ENCODE measurements at places on chromosomes 7 and 10.
A peak's percentile ranks its signal among the peaks of the same experiment; 100 is the strongest.

DNA sequence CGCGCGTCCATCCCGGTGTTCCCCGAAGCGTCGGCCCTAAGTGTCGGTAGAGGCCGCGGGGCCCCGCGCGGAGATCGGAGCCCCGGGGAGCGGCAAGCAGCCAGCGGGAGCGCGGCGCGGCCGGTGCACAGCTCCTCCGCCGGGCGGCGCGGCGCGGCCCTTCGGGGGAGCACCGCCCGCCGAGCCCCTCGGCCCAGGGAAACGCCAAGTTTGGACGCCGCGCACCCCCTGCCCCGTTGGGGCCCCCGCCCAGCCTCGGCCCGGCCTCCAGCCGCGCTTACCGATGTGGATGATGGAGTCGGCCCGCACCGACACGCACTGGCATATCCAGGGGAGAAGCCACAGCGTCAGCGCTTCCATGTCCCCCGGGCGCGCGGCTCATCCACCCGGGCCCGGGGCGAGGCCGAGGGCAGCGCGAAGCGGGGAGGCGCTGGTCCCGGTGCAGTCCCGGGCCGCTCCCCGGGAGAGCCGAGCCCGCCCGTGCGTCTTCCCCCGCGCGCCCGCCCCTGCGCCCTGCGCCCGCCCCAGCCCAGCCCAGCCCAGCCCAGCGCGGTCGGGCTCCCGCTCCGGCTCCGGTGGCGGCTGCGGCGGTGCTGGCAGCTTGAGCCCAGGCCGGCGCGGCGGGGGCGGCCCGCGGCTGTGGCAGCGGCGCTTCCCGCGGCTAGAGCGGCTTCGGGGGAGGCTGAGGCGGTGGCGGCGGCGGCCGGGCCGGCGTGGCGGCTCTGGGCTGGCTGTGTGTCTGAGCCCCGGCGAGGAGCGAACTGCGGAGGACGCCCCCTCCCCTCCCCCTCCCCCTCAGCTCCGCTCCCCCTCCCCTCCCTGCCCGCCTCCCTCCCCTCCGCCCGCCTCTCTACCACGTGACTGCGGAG is at the start of gene GRID1:
GRID1 (minus strand) TSS at position 763 of the 869 bp plus-strand sequence.
- no peak for DNase-seq

GRCh38 chr10:124688386-124688785 is 55.8 kb downstream of the FAM53B start:
- DNase-seq = no peak

GRCh38 chr7:18356191-18356645 is 139.3 kb upstream of the HDAC9 start:
- peak; percentile 20 for DNase-seq

DNA sequence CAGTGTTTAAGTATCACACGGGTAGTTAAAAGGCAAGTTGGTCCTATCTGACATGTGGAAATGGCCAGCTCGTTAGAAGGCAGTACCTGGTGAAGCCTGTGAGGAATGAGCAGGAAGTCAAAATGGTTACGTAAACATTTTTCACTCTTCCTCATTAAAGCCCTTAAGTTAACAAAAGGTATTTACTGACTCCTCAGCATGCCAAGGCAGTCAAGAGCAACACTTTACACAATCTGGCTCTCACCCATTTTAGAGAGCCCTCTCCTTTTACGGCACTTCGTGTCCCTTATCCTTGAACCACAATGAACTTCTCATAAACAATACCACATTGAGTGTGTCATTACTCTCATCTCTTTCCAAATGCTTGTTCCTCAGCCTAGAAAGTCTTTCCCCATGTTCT is 11.0 kb upstream of the RSBN1L start:
- no peak for DNase-seq

DNA sequence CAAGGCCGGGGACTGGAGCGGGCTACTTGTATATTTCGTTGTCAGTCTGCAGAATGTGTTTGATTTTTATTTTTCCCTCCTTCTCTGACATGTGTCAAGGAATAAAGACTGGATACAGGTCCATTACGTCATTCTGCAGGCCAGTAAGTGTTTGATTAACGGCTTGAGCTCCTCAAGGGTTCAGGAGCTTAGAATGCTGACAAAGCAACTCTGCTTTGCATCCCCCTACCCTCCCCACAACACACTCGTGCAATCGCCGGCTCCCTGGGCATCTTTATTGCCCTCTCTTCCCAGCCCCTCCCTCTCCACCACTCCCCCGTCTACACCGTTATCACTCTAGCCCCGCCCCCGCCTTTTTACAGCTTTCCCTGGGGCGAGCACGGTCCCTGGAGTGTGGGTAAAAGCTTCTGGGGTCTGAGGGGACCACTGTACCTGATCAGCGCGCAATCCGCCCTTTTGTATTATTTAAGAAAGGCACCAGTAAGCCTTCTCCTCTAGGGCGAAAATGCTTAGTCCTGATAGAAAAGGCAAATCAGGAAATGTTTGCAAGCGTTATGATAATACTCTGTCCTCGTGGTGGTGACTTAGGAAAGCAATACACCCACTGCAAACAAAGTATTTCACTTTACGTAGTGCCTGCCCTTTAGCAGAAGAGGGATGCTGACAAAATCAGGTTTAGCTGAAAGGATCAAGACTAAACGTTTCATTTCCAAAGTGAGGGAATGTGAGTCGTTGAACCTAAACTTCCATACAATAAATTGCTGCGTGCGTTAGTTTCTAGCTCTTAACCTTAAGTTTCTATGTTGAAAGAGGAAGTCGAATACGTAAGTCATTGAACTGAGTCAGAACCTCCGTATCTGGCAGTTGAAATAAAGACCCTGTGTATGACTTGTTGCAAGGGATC is 1.4 kb upstream of the CREB5 start:
- peak; percentile 19 for DNase-seq

DNA sequence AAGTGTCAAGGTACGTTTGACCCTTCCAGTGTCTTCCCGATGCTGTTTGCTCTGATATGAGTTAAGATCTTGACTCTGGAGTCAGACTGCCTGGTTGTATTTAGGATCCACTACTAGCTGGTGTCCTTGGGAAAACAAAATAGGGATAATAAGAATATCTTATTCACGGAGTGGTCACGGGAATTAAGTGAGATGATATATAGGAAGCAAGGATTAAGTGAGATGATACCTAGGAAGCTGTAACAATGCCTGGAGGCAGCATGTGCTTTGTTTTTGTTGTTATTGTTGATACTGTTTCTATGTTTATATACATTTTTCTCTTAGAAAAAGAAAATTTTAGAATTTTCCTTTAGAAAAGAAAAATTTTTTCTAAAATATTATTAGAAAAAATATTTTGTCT is 87.0 kb downstream of the LYZL1 start:
- no peak for DNase-seq

DNA sequence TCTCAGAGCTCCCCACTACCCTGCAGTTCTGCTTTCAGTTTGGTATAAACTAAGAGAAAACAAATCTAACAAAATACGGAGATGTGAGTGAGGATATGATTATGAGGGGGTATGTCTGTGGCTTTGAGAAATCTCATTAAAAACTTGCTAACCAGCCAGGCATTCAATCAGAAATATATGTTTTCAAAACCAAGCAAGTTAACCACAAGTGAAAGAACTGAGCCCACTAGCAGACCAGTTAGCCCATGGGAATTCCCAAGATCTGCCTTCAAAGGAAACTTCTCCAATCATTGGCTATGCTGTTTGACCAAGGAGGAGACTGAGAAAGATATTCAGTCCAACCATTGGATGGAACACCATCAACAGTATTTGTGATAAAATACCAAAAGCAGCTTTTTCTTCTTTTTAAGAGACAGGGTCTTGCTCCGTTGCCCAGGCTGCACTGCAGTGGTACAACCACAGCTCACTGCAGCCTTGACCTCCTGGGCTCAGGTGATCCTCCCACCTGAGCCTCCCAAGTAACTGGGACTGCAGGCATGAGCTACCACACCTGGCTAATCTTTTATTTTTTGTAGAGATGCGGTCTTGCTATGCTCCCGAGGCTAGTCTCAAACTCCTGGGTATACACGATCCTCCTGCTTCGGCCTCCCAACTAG is 41.2 kb downstream of the FGFR2 start:
- no peak for DNase-seq

GRCh38 chr7:27182285-27182841 is 2.7 kb downstream of the HOXA11 start:
- DNase-seq = no peak

GRCh38 chr10:5592070-5592469 is 67.3 kb downstream of the CALML3 start:
- no peak for DNase-seq

GRCh38 chr10:30988831-30989435 is 42.7 kb downstream of the ZNF438 start:
- no peak for DNase-seq

DNA sequence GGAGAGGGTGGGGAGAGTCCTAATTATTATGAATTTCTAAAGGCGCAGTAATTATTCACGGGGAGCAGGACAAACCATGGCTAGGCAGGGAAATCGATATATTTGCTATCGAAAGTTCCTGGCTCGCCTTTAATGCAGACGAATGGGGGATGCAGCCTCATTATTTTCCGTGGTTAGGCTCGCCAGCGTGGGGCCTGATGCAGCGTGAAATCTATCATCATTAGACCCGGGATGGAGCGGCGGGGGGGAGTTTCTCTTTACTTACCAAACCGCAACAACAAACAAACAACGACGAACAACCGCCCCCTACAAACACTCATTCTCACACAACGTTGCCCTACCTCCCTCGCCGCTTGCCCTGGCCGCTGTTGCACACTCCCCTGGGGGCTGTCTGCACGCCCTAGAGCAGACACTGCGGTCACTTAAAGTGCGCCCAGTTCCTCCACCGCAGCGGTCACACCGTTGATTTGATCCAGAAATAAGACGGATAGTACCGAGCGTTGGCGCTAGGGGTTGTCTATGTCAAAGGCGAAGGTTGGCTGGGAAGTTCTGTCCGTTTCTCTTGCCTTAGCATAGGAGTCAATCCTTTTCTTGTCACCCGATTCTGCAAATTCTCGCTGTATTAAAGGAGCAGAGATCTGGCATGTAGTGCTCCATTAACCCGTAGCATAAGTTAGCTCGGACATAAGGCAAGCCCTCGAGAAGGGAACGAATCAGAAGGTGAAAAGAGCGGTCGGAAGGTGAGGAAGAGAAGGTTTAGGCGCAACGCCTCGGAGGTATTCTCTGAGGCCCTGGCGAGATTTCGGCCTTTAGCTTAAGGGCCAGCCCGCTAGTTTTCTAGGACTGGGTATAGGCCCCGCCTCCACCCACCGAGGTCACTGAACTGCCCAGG is 10.4 kb downstream of the NXPH1 start:
- no peak for DNase-seq

DNA sequence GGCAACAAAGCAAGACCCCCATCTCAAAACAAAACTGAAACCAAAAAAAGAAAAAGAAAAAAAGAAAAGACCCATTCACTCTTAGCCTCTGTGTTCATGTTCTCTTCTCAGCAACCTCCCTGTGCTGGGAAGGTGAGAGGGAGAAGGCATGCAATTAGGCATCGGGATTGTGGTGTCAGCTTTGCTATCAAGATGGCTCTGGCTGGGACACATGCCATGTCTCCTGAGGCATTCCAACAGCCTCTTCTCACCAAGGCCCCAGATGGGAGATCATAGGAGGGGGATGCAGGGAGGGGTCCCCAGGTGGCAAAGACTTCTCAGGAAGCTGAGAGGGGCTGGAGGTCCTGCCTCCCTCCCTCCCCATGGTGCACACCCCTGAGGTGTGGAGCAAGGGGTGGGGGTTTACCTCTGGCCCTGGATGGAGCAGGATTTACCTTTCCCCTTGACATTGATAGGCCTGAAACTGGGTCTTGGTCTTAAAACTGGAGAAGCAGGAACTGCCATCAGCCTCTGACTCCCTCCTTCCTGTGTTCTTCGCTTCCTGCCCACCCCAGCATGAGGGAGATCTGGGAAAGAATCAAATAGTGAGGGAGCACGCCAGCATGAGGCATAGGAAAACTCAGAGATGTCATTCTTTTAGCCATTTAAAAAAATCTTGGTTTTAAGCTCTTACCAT is 96.2 kb upstream of the DUSP5 start:
- no peak for DNase-seq

- no peak for DNase-seq
Measured at GRCh38 chr10:60394446-60394845, 4.8 kb upstream of the ANK3 start.

DNA sequence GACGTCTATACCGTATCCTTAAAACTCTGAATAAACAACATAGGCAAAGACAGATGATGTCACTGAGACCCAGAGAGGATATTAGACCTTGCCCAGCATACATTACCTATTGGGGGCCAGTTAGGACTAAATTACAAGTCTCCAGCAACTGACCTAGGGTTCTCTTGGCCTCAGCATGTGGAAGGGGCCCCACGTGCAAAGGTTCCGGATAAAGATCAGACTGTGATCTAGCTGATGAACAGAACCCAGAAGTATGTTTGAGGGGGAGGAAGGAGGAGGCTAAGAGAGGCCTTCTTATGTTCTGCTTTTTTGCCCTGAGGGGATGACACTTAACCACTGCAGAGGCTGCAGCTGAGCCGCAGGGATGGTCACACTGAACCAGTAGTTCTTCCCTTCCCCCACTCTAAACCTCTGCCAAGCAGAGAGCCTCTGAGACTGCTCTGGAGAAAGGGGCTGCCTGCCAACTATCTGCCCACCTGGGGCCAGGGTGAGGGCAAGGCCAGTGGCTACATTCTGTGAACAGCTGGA is 24.0 kb upstream of the KMT2C start:
- no peak for DNase-seq

GRCh38 chr10:100020886-100021253 is 11.1 kb upstream of the DNMBP start:
- DNase-seq = peak; percentile 24

GRCh38 chr10:101215397-101216206 is 13.7 kb downstream of the LBX1 start:
- no peak for DNase-seq

GRCh38 chr7:47371733-47372368 is 210.1 kb downstream of the TNS3 start:
- no peak for DNase-seq

GRCh38 chr7:29265208-29265923 is 70.8 kb downstream of the CHN2 start:
- no peak for DNase-seq

GRCh38 chr10:74419958-74420375 is 268.9 kb downstream of the ADK start:
- no peak for DNase-seq

DNA sequence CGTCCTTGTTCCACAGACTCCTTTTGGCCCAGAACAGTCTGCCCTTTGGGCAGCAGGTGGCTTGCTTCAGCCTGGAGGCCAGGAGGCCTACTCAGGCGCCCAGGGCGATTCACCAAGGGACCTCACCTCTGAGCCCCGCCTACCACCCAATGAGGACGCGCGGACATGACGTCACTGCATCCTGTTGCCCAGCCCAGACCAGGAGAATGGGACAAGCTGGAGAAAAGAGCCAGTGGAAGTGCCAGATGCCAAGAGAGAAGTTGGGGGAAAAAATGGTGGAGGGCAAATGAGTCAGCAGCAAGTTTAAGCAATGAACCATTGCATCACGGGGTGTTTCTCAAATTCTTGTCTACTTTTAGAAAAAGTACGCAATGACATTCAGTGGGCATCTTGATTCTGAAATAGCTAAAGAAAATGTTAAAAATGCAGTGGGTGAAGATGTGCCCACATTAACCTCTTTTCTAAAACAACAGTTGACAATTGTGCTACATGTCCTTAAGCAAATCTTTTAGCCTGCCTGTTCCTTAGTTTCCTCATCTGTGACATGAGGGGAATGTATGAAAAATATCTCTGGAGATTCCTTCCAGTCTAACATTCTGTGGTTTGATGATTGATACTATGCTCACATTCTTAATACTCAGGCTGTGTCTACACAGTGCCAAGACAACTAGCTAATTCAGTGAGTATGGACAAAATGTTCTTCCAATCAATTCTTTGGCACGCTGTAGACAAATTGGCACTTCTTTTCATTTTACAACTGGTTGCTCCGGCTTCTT is 23.9 kb upstream of the LEP start:
- no peak for DNase-seq
